Activated CD4-positive, alpha-beta T cell treated with anti-CD3 and anti-CD28 coated beads, Interleukin-2, amount 10 ng/mL, durations not matched to agents 24 days and 14 days (primary cell): ENCODE measurements at places on chromosomes 7 and 10.
A peak's percentile ranks its signal among the peaks of the same experiment; 100 is the strongest.

DNA sequence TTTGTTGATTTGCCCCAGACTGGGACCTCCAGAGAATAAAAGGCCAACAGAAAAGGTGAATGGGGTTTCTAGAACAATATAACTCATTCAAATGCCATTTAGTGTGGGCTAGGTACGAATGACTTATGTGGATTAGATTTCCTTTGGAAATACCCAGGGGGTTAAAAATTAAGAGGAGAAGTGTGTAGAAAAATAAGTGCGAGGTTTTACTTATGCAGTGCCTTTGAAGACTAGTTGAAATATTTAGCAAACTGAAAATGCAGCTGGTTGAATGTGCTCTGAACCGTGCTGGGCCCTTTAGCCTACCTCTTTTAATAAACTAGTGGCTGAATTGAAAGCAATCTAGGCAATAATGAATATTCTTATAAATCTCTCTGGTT, 180.6 kb downstream of the LRMDA start:
- no peak for DNase-seq

GRCh38 chr10:5038733-5039132, 35.1 kb upstream of the AKR1C2 start:
- no peak for DNase-seq

GRCh38 chr7:43559171-43559945, 23.6 kb upstream of the STK17A start:
- peak; percentile 32 for DNase-seq

- DNase-seq, result no peak
Observed at GRCh38 chr7:17062151-17063044, 180.6 kb upstream of the AGR3 start.

DNA sequence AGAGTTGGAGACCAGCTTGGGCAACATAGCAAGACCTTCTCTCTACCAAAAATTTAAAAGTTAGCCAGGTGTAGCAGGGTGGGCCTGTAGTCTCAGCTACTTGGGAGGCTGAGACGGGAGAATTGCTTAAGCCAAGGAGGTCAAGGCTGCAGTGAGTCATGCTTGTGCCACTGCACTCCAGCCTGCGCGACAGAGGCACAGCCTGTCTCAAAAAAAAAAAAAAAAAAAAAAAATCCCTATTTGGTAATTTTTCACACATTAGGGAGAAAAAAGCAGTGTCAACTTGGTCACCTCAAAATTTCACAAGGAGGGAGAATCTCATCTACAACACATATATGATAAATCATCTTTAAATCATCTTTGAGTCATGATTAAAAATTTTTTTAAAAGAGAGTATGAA, 6.4 kb upstream of the ZNF398 start:
- DNase-seq, result no peak

DNA sequence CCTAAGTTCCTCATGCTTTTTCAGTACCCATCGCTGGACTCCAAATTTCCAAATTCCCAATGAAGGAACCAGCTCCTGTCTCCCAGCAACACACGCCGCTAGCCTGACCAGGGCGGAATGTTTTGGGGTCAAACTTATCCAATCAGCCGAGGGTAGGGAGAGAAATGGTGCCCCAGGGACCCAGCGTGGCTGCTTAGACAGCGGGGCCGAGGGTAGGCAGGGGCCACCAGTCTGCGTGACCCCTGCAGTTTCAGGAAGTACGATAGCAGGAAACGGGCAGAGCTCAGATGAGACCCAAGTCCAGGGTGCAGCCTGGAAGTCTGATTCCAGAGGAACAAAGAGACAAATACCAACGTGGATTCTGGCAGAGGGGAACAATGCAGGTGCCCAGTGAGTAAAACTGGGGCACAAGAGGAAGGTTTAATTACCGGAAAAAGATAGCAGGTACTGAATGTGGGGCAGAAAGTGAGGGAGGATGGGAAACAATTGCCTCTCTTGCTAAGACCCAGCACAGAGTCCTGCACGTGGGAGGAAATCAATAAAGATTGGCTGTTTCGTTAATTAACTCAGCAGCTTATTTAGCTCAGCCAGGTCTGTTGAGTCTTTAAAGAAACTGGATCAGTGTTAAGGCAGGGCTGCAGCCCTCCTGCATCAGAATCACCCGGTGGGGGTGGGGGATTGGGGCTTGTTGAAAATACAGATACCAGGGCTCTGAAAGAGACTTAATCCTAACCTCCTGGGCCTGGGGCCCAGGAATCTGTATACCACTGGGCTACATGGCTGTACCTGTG, 50.4 kb upstream of the NFE2L3 start:
- peak; percentile 67 for DNase-seq

DNA sequence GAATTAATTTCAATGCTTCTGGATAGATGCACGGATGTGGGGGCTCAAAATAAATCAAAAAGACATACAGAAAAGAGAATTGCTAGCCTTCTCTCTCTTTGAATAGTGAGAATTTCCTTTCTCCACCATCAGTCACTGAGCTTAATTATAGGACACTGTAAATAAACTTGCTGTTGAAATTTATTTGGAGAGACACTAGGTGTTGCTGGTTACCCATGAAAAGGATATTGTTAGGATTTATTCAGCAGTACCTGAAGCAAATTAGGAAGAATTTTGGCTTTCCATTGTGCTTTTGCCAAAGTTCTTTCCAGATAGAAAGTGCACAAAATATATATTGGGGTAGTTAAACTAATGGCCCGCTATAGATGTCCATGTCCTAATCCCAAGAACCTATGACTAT, 27.6 kb downstream of the GCC1 start:
- no peak for DNase-seq

DNA sequence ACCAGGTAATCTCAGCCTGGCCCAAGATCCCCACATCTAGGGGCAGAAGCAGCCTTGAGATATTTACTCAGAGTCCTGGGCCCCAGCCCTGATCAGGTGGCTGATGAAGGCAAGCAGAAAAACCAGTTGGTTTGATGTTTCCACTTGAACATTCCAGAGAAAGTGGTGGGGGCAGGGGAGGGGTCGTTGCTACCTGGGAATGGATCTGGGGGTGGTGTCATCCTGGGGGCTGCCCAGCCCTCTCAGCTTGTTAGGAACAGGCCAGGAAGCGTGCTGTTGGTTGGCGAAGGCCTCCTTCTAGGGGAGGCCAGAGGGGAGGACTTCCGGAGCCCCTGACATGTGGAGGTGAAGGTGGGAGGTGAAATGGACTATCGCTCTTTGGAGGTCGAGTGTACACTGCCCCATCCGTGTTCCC, 3.7 kb upstream of the ABHD11 start:
- no peak for DNase-seq

DNA sequence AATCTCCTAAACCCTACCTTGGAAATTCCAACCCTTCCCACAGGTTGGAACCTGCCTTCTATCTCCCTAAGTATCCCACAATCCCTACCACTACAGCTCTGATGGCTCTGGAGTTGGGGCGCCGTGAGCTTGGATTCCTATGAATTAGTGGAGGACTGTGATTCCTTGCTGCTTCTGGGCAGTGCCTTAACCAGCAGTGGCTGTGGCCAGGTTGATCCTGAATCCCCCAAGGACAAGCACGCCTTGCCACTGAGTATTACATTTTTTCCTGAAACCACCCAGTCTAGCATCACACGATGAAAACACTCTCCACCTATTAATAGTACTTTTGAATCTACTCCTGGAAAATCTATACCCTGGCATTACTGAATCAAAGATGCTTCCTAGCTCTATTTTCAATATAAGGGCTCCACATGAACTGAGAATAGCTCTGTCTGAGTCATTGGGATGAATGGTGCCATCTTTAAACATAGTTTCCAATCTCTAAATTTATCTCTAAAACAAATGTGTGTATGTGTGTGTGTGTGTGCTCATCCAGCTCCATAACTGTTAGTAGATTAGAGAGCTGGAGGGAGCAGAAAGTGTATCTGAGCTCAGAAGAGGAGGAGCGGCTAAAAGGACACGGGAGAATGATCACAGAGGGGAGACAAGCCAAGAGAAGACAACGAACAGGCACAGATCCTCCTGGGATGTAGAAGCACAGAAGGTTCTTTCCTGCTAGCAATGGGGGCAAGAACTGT, 11.9 kb upstream of the INPP5F start:
- no peak for DNase-seq

DNA sequence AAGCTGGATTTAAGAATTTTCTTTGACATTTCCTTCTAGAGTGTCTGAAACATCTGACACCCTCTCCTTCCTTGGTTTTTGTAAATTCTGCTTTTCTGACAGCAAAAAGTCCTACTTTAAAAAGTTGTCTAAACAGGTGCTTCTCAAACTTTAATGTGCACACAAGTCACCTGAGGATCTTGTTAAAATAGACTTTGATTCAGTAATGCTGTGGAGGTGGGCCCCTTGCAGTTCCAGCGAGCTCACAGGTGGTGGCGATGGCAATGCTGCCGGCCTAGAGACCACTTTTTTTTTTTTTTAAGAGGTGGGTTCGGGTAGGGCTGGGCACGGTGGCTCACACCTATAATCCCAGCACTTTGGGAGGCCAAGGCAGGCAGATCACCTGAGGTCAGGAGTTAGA, 77.1 kb downstream of the ABCC2 start:
- peak; percentile 53 for DNase-seq

DNA sequence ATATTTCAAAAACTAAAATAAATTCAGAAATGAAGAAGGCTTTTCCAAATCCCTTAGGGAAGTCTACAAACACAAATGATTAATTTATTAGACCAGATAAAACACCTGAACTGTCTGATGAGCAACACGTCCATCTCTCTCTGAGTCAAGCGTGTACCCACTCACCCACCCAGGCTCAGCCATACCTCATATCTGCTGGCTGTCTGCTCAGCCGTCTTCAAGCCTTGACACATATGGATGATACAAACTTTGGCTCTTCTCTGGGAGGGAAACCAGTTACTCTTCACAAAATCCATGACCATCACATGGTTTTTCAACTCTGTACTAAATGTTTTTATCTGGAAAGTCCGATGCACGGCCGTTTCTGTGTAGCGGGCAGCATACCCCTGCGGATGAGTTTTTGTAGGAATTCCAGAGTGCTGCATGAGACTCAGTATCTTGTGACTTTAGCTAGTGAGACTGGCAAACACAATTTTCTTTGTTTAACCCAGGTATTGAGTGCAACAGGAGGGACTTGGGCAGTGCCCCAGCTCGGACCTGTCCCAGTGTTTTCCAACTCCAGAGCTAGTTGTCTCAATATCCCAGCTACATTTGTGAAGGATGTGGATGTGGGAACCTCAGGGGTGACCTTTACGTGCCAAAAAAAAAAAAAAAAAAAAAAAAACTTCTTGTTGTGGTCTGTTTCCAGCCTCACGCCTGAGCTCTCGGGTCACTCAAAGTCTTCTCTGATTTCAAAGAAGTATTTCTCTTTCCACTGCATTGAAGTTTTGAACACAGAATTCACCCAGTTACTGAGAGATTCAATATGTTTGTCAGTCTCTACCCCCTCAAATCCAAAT, at the start of gene C10orf90:
TSS of gene C10orf90 (minus strand) at position 638 of the 839 bp plus-strand sequence. CDS start at position 425, 213 bp downstream.
- DNase-seq, result no peak

DNA sequence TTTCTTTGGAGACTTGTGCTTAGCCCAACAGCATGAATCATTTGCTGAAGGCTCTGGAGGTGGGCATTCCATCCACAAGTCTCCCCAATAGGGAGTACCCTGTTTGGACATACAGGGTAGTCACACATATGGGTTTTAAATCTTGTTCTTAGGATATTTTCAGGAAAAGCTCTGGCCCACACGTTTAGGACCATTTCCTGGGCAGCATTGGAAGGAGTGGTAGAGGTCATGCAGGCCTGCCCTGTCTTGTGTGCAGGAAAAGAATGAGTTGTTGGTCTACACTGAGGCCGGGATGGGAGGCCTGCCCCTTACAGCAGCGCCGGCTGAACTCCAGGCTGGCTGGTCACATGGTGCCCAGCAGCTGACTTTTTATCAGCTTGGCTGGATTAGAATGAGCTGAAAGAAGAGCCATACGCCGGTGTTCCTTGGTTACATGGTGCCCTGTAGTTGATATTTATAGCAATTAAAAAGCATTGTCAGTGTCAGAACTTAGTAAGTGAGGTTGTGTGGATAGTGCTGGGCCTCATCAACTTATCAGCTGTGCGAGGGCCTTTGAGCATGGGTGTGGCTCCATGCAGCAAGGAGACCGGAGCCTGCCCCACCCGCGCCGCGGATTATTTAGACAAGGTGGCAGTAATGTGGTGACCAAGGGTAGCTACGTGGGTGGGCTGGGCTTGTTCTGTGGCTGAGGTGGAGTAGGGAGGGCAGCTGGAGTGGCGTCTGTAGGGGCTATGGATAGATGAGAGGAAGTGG, 28.6 kb downstream of the OGDH start:
- no peak for DNase-seq

DNA sequence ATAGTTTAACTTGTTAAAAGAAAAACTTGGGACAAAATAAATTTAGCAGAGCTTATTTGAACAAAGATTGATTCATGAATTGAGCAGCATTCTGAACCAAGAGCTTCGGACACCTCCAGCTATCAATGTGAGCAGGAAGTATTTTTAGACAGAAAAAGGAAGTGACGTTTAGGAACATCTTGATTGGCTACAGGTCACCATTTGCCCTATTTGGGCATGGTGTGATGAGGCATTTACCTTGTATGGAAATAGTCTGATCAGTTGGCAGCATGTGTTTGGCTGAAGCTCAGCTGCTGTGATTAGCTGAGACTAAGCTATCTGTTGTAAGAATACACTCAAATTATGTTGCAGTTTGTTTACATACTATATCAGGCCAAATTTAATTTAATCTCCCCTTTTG, 185.1 kb downstream of the ATRNL1 start:
- no peak for DNase-seq

DNA sequence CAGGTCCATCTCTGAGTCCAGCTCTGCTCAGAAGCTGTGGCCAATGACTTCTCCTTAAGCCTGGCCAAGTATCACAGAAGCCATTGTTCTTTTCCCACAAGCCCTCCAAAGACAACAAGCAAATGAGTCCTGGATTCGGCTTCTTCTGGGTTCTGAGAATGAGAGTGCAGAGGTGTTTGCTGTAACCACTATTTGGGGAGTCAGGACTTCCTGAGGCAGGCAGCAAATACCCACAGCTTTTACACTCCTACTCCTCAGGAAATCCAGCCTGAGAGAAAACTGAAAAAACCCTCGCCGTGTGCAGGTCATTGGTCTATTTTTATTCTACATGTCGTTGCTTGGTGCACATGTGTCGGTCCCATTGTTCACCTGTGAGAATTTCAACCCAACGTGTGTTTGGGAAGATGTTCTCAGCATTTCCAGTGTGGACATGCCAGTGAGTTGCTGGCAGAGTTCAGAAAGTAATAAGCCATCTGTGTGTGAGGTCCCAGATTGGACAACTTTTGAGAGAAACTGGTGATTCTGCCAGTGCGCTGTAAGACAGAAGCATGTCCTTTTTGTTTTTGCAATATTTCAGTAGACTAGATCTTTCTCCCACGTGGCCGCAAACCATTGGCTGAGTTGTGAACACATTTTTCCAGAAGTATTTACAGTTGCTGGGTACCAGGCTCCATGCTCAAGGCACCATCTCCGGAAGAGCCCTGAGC, 121.6 kb upstream of the LYZL2 start:
- peak; percentile 72 for DNase-seq

- DNase-seq, result no peak
Observed at GRCh38 chr7:128912281-128912680, 1.8 kb upstream of the KCP start.

DNA sequence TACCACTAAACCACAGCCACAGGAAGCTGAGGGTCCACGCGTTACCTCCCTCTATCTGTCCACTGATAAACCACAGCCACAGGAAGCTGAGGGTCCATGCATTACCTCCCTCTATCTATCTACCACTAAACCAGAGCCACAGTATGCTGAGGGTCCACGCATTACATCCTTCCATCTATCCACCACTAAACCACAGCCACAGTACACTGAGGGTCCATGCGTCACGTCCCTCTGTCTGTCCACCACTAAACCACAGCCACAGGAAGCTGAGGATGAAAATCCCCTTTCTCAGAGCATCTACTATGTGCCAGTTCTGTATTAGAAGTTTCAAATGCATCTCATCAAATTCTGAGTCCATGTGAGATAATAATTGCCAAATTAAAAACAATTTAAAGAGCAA, 589.3 kb downstream of the DNAJB6 start:
- DNase-seq, result no peak

- DNase-seq, result peak; percentile 84
Observed at GRCh38 chr10:68406111-68406814, 814 bp downstream of the RUFY2 start.
